ENCODE measurements at places on chromosomes 3 and 15. TPM values are rescaled to one million over a fixed set of nuclear protein-coding genes. Genes with fewer than 3 reads are reported as not detected.
A peak's percentile ranks its signal among the peaks of the same experiment; 100 is the strongest.

GRCh38 chr3:157487339-157487738, 15.9 kb downstream of the VEPH1 start:
- DNase-seq = peak; percentile 67
- H3K27me3 ChIP-seq = no peaks in the 10 kb centered on the region
- H3K4me3 ChIP-seq = no peak overlapping the region
- no peaks in the 10 kb centered on the region for H3K36me3 ChIP-seq

FGF7 gene
- 34.8 TPM for total RNA-seq

- H3K4me1 ChIP-seq = no peaks in the 10 kb centered on the region
- H3K36me3 ChIP-seq = no peaks in the 10 kb centered on the region
- peaks cover 5% of the 10 kb centered on the region for H3K27me3 ChIP-seq
- H3K27ac ChIP-seq = no peak overlapping the region
- no peak overlapping the region for H3K4me3 ChIP-seq
Measured at GRCh38 chr3:128588147-128588546, 62.5 kb downstream of the RPN1 start.

DNA sequence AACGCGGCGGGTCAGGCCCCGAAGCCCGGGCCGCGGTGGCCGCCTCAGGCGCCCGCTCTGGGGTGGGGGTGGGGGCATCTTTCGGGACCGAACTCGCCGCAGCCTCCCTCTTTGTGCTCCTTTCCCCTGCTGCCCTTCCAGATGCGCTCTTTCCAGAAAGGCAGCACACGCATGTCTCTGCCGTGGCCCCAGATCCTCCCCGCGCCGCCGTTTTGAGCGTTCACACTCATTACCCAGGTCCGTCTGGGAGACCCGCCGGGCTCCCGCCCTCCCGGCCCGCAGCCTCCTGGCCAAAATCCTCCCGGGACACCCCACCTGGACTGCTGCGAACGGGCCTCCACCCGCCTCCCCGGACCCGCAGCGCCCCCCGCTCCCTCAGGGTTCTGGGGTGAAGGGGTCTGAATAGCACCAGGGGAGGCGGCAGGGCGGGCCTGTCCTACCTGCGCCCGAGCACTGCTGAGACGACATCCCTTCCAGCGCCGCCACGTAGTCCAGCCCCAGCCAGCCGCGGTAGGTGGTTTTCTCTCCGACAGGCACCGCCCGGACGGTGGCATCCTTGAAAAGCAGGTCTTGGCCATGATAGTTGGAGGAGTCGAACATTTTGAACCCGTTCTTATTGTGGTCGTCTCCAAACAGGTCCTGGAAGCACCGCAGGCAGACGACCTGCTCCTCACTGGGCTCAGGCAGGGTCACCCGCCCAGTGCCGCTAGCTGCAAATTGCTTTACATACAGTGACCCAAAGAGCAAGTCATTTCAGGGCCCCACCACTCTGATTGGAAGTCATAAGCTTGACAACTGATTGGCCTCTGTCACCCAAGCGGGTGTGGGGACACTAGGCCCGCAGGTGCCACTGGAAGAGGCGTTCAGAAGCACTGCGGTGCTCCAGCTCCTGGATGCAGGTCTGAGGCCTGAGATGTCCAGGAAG, 25.9 kb downstream of the MELTF start:
- peaks cover 4% of the 10 kb centered on the region for H3K27me3 ChIP-seq
- H3K36me3 ChIP-seq = no peaks in the 10 kb centered on the region
- peaks cover 3% of the 10 kb centered on the region for H3K4me1 ChIP-seq
- no peak for DNase-seq
- peak overlapping the region; percentile 81 for H3K27ac ChIP-seq

CCR2 gene
- not detected for total RNA-seq

DNA sequence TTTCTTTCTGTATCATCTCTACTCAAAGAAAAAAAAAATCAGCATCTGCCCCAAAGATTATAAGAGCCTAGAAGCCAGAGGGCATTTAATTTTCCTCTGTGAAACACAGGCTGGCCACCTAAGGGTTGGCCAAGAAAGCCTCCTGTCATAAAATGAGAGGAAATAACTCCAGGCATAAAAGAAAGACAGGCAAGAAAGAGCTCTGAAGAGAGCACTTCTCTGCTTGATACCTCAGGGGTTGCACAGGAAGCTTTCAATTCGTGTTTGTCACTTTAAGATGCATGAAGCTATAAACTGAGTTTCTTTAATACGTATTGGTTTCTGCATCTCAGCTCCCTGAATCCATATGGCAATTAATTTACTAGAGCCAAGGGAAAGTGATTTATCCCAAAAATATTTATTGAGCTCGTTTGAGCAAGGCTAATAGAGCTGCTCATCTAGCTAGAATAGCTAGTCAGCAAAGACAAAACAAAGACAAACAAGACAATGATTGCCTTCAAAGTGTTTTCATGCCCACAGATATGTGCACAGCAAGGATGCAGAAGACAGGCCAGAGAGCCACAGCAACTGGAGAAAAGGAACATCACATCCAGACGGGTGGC, 35.5 kb downstream of the ATP8B4 start:
- H3K4me3 ChIP-seq = no peak overlapping the region
- H3K36me3 ChIP-seq = no peaks in the 10 kb centered on the region
- no peaks in the 10 kb centered on the region for H3K27me3 ChIP-seq
- no peak overlapping the region for H3K27ac ChIP-seq
- DNase-seq = no peak

ALG1L2 gene
- not detected for total RNA-seq

GRCh38 chr3:79329154-79329553, 438.6 kb downstream of the ROBO1 start:
- no peaks in the 10 kb centered on the region for H3K27me3 ChIP-seq
- H3K27ac ChIP-seq = no peak overlapping the region
- H3K4me3 ChIP-seq = no peak overlapping the region
- no peaks in the 10 kb centered on the region for H3K36me3 ChIP-seq
- peak; percentile 35 for DNase-seq

DNA sequence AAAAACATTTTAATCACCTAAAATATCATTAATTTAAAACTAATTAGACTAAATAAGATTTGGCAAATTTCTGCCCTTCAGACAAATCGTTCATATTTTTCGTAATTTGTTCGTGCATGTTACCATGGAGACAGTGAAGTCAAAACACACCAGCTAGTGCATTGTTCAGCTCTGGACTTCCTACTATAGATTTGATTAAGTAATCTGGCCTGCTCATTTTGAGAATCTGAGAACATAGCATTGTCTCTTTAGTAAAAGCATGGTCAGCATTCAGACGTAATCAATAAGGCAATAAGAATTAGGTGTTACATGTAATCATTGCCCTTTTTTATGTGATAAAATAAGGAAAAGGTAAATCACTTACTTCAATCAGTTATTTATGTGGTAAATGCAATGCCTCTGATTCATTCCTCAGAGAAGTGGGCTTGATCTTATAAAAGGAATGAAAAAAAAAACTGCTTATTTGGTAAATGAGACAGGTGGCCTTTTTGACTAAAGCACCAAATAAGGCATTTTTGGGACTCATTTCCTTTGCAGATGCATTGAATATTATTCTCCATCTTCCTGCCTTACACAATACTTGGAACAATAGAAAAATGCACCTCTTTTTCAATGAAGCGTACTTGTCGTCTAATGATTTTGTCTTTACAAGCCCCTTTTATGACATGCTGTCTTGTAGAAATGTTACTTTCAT, 84.5 kb upstream of the FNDC3B start:
- no peaks in the 10 kb centered on the region for H3K36me3 ChIP-seq
- no peaks in the 10 kb centered on the region for H3K27me3 ChIP-seq
- H3K4me1 ChIP-seq = peaks cover 6% of the 10 kb centered on the region
- no peak overlapping the region for H3K4me3 ChIP-seq
- DNase-seq = no peak
- H3K27ac ChIP-seq = no peak overlapping the region

DNA sequence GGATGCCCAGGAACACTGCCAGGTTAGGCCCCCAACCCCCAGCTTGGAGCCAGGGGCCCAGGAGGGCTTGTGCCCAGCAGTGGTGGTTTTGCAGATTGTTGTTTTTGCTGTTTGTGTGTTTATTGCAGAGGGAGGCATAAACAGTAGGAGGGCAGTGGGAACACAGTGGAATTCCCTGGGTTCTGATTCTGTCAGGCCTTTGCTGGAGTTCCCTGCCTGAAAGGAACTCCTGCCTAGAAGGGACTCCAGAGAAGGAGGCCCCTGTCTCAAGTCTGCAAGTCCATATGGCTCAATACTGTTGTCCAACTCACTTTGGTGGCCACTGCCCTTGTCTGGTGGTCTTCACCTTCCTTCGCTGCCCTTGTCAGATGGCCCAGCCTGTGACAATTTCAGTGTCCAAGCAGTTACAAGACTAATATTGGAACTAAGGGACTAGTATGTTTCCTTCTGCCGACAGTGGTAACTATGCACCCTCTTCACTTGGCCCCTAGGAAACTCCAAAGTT, 47.4 kb upstream of the RAB6B start:
- no peak for DNase-seq
- peaks cover 21% of the 10 kb centered on the region for H3K4me1 ChIP-seq
- H3K27me3 ChIP-seq = no peaks in the 10 kb centered on the region
- peak overlapping the region; percentile 13 for H3K27ac ChIP-seq
- no peak overlapping the region for H3K4me3 ChIP-seq

CORO2B gene
- 9.7 TPM for total RNA-seq

HYAL3 gene
- total RNA-seq = 2.2 TPM

WHAMM gene
- 1.4 TPM for total RNA-seq

DNA sequence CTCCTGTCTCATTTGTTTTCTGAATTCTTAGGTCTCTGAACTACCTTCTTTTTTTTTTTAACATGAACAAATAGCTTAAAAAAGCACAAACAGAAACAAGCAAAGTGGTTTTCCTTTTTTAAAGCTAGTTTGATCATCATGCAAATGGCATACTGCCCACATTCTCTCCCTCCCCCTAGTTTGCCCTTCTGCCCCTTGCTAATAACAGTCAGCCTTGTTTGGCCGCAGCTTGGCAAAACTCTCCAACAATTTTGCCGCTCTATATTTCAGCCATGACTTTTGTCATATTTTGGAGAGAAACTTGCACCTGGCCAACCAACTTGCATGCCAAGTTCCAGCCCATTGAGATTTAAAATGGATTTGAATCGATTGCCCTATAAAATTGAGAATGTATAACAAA, 666.0 kb upstream of the NR2F2 start:
- H3K36me3 ChIP-seq = no peaks in the 10 kb centered on the region
- no peak for DNase-seq
- no peak overlapping the region for H3K27ac ChIP-seq
- no peaks in the 10 kb centered on the region for H3K27me3 ChIP-seq
- H3K4me1 ChIP-seq = peaks cover 10% of the 10 kb centered on the region

- peak; percentile 93 for DNase-seq
- peaks cover 77% of the 10 kb centered on the region for H3K36me3 ChIP-seq
- H3K27me3 ChIP-seq = no peaks in the 10 kb centered on the region
- no peak overlapping the region for H3K4me3 ChIP-seq
Measured at GRCh38 chr15:80932989-80933388, 56.6 kb downstream of the MESD start.

DNA sequence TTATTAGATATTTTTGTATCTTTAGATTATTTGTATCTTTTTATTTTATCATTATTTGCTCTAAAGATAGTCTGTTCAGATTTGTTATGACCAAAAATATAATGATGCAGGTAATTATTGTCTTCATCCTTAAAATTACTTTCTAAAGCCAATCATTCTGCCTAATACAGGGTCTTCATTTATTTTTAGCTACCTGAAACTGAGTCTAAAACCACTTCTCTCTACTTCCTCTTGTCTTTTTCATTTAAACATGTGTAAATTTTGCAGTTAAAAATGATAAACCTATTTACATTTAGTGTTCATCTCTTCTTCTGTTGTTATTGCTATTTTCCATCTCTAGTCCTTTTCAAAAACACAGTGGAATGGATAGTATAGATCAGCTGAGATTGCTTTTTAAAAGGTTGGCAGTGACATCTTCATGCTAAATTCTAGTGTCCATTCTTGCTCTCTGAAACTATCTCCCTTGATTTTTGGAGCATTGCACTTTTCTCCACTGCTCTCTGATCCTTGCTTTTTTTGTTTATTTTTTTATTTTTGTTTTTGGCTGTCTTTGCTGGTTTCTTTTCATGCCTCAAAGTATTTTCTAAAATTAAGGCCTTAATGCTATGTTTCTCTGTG, 91.8 kb downstream of the UBE2E2 start:
- H3K27ac ChIP-seq = no peak overlapping the region
- DNase-seq = no peak
- no peak overlapping the region for H3K4me3 ChIP-seq

GREM1 gene
- 848 TPM for total RNA-seq

DNA sequence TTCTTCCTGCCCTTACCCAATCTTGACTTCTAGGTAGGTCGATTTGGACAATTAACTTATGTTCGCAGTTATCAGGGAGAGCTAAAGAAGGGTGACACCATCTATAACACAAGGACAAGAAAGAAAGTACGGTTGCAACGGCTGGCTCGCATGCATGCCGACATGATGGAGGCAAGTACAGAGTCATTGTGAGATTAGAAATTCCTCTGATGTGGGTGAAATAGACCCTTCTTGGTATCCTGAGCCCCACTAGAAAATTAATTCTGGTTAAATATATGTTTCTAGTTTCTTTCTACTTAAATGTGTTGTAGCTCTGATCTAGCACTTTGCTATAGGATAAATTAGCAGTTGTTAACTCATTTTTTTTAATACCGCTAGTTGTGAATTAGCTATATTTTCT, 13.6 kb downstream of the LXN start:
- H3K27me3 ChIP-seq = no peaks in the 10 kb centered on the region
- H3K36me3 ChIP-seq = peaks cover 25% of the 10 kb centered on the region
- H3K27ac ChIP-seq = no peak overlapping the region
- no peak for DNase-seq
- H3K4me1 ChIP-seq = no peaks in the 10 kb centered on the region

GOLGA8O gene
- 0.36 TPM for total RNA-seq

DNA sequence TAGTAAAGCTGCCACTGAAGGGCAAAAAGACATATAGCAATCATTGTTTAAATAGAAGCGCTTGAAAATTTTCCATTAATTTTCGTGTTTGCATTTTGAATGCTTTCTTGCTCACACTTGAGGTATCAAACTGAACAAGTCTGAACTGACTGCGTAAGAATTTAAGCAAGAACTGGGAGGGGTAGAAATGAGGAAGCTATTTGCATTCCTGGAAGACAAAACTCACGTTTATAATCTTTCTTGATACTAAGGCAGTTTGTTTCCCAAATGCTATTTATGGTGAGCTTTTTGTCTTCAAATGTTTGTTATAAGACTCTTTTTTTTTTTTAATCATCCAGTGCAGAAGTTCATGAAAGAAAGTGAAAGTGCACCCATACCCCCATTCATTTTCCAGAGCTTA, 499.8 kb upstream of the TPRG1 start:
- no peak overlapping the region for H3K4me3 ChIP-seq
- peaks cover 2% of the 10 kb centered on the region for H3K36me3 ChIP-seq

DNA sequence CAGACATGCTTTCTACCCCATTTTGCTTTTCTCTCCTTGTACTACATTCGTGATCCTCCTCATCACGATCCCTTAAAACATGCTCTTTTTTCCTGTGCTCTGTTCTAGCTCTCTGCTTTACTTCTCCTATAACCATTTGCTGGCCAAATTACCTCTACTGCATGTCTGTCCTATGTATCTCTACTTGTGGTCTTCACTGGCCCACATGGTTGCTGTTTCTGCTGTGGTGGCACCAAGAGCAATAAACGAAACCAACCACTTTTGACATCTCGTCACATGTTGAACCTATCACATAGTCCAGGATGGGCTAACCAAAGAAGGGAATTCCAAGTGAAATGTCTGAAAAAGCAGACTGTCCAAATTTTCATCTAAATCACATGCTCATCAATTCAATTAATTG, 115.2 kb downstream of the LEKR1 start:
- no peak overlapping the region for H3K27ac ChIP-seq
- H3K4me3 ChIP-seq = no peak overlapping the region
- no peaks in the 10 kb centered on the region for H3K36me3 ChIP-seq
